ENCODE measurements at places on chromosomes 7 and 10.

GRCh38 chr7:17369691-17370426 is 71.4 kb downstream of the AHR start:
- no peak for DNase-seq

DNA sequence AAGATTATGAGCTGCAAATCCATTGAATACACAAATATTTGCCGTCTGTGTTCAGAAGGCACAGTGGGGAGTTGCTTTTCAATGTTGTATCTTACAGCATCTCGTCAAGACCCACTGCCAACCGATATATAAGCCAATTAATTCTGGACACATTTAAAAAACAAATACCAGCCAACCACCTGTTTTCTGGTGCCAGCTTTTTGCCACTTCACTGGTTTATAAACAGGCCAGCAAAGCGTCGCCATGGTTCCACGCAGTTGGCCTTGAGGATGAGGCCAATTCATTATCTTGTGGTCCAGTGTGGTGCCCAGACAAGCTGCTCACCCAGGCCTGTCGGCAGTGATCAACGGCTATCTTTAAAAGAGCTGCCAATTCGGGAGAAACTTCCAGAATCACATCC is 321.0 kb downstream of the TCERG1L start:
- no peak for DNase-seq

DNA sequence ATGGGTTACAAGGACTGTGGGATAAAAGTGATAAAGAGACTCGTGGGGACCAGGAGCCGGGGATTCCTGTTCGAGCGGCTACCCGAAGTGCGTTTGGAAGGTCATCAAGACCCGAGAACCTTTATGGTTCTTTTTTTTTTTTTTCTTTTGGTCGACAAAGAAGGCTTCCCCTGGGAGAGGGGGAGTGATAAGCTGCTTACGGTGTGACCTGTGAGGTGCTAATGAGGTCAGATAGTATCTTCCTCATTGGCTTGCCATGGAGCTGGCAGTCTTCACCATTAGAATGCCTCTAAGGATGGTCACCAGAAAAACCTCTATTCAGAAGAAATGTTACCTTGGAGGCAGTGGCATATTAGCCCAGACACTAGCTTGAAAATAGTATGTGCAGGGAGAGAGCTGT is 92.3 kb upstream of the STEAP4 start:
- DNase-seq = no peak

DNA sequence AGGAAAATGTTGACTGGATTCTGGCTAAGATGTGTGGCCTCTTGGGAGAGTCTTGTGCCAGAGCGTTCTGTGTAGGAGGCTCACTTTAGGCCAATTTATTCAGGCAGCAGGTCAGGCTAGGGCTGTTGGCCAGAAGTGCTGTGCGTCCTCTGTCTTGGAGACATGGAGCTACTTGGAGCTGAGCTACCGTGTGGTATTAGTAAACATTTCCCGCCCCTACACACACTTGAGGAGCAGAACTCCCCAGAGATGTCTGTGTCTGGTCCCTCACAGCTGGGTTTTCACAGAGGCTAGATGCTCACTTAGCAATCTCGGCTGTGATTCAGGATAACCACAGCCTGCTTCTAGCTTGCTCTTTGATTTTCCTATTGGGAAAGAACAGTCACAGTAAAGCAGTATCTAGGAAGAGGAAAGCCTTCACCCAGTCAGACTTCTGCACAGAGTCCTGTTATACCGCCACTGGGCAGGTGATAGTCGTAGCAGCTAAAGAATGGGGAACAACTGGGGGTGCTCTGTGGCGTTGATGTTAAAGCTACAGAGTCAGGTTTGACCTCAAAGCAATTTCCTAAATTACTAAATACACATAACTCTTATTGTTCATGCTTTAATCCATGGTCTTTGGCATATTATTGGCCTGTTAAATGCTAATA is 86.7 kb downstream of the MDFIC start:
- DNase-seq = no peak

DNA sequence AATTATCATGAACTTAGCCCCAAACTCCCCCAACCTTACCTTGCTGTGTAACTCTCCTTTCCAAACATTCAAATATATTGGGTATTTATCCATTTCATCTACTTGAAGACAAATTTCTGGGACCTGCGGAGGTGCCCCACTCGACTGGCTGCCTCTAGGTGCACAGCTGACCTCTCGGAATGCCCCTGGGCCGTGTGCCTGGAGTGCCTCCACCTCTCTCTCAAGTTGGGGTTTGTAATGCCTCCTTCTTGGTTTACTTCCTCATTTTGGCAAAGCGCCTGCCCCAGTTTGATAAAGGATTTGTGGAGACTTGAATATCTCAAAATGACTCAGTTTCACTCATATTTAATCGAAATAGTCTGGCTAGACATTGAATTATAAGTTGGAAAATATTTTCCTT is 16.6 kb downstream of the ZNF777 start:
- DNase-seq = no peak

GRCh38 chr10:133465950-133466474 is 12.3 kb downstream of the SCART1 start:
- no peak for DNase-seq

DNA sequence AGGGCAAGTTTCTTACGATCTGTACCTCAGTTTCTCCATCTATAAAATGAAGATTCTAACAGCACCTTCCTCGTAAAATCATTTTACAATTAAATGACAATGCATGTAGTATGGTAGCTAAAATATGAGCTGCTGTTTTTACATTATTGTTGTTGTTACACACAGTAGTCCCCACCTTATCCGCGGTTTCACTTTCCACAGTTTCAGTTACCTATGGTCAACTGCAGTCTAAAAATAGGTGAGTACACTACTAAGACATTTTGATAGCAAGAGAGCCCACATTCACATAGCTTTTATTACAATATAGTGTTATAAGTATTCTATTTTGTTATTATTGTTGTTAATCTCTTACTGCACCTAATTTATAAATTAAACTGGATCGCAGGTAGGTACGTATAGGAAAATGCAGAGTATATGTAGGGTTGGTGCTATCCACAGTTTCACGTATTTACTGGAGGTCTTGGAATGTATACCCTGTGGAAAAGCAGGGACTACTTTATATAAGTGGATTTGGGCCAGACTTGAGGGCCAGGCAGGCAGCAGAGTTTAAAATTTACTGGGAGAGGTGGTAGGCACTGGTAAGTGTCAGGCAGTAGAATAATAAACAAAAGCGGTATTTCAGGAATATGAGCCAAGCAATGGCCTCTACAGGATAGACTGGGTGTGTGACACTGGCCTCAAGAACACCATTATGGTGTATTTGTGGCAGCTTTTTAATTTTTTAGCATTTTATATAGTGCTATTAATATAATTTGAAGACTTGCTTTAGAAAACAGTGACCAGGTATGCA is 10.2 kb downstream of the DNMBP start:
- no peak for DNase-seq

GRCh38 chr10:71606257-71607081 is 113.1 kb downstream of the C10orf105 start:
- no peak for DNase-seq

- no peak for DNase-seq
These were observed 124.4 kb downstream of the AMPH start for GRCh38 chr7:38506756-38507155.

DNA sequence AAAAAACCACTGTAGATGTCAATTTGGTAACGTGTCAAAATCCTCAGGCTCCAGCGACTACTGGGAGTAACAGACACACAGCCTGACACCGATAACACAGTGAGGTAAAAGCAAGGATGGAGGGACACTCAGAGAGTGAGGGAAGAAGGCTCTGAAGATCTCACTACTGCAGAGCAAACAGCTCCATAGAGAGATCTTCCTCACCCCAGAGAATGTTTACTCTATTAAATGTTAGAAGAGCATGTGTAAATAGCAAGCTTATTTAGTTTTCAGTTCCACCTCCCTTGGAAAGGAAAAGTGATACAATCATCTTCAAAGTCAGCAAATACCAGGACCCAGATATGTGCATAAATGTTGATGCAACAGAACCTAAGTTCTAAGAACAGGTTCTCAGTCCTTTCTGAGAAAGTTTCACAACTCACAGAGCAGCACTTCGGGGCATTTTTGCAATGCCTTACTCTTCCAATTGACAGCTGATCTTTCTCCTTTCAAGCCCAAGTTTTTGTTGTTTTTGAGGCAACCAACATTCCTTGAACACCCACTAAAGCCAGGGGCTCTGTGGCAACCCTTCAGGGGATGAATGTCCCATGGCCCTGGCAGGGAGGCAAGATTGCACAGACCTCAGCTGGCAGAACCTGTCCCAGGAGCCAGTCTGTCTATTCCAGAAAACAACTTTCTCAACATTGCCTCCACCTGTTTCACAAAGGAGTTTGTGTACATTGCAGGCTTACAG is 177.4 kb downstream of the SFMBT2 start:
- no peak for DNase-seq

- DNase-seq = no peak
These were observed 482.3 kb downstream of the SORCS1 start for GRCh38 chr10:106682175-106682574.

GRCh38 chr7:135759532-135759931 is 10.9 kb upstream of the FAM180A start:
- no peak for DNase-seq

DNA sequence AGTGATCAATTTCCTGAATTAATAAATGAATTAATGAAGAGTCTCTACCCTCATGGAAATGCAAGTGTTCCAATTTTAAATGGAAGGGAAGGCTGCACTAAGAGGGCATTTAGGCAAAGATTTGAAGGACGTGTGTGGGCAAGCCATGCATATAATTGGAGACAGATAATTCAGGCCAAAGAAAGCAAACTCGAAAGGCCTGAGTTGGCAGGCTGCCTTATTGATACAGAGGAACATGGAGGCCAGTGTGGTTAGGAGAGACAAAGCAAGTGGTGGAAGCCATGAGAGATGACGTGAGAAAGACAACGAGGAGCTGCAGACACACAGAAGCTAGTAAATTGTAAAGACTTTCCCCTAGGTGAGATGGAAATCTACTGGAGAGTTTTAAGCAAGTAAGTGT is 15.4 kb upstream of the PCLO start:
- no peak for DNase-seq

GRCh38 chr10:98478430-98479222 is 31.9 kb upstream of the HPS1 start:
- DNase-seq = no peak

DNA sequence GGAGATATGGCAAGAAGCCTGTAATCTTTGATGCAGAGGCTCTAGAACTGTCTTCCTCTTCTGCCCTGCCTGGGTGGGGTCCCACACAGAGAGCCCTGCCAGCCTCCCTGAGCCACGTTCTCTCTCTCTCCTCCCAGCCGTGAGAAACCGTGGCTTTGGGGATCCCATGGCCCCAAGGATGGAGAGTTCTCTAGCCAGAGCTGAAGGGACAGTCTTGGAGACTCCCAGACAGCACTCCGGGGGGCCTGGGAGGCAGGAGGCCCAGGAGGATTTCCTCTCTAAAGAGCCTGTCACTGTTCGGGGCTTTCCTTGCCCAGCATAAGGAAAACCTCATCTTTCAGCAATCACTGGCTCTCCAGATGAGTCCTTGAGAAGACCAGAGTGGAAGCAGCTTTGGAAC is 227.1 kb downstream of the ARHGAP12 start:
- DNase-seq = no peak

Data from WTC11 (cell line).